ENCODE measurements at places on chromosomes 2 and 18. TPM values are rescaled to one million over a fixed set of nuclear protein-coding genes. Genes with fewer than 3 reads are reported as not detected.
A peak's percentile ranks its signal among the peaks of the same experiment; 100 is the strongest.

GRCh38 chr18:65628390-65628789, 122.4 kb upstream of the CDH7 start:
- H3K27ac ChIP-seq, result no peak overlapping the region
- no peak for DNase-seq
- no peaks in the 10 kb centered on the region for H3K36me3 ChIP-seq
- no peaks in the 10 kb centered on the region for H3K4me1 ChIP-seq

Gene UGT1A10
- total RNA-seq, result not detected

DNA sequence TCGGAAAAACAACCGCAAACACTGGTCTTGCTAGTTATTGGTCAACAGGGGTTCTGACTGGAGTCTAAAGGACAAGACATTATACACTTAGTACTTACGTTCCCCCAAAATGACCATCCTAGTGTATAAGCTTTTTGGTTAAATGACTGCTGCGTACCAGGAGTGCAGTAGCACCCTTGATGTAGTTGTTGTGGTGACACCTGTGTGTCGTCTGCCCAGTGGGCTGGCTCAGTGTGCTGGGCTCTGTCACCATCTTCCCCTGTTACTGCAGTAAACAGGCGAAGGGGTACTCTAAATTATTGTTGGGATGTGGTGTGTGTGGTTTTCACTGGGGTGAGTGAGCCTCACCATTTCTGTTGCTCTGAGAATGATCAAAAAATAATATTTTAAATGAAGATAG, 76.2 kb downstream of the MAPRE2 start:
- H3K4me3 ChIP-seq, result no peak overlapping the region
- H3K36me3 ChIP-seq, result peaks cover 11% of the 10 kb centered on the region
- DNase-seq, result no peak
- no peaks in the 10 kb centered on the region for H3K27me3 ChIP-seq
- H3K27ac ChIP-seq, result no peak overlapping the region

DNA sequence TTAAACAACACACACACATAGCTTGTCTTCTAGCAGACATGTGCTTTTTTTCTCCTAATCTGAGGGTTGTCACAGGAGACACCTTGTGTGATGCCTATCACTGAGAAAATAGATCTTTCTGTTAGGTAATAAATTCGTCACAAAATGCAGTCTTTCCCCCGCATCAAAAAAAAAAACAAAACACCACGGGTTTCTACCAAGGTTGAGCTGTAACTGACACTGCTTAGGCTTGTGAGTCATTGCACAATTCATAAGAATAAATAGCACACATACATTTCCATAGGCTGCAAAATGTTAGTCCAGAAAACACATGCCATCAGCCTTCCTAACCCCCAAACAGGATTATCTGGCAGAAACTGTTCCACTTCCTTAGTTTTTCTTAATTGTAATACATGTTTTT, 6.5 kb downstream of the TMEM163 start:
- no peak overlapping the region for H3K27ac ChIP-seq
- DNase-seq, result no peak
- H3K27me3 ChIP-seq, result peaks cover 85% of the 10 kb centered on the region
- no peak overlapping the region for H3K4me3 ChIP-seq
- peaks cover 12% of the 10 kb centered on the region for H3K4me1 ChIP-seq

DNA sequence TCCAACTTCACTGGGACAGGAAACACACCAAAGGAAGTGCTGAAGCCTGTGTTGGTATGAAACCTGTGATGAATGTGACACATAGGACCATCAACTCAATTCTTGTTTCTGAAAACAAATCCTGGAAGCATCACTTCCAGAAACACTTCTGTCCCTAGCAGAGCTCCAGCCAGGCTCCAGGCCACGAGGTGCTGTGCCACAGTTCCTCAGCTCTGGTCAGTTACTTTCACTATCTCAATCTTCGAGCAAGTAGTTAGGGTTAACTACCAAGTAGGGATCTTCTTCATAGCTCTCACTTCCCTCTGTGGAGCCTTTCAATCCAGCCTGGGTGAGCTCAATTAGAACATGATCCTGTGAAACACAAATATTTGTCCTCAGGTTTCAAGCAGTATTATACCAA, 3.6 kb upstream of the LCT start:
- H3K27ac ChIP-seq, result no peak overlapping the region
- peaks cover 52% of the 10 kb centered on the region for H3K36me3 ChIP-seq
- no peak overlapping the region for H3K4me3 ChIP-seq
- DNase-seq, result no peak
- H3K4me1 ChIP-seq, result peaks cover 22% of the 10 kb centered on the region

GRCh38 chr2:12676771-12677170, 40.0 kb upstream of the TRIB2 start:
- H3K36me3 ChIP-seq, result no peaks in the 10 kb centered on the region
- no peak for DNase-seq
- no peak overlapping the region for H3K27ac ChIP-seq

Gene SMIM21
- not detected for total RNA-seq

DNA sequence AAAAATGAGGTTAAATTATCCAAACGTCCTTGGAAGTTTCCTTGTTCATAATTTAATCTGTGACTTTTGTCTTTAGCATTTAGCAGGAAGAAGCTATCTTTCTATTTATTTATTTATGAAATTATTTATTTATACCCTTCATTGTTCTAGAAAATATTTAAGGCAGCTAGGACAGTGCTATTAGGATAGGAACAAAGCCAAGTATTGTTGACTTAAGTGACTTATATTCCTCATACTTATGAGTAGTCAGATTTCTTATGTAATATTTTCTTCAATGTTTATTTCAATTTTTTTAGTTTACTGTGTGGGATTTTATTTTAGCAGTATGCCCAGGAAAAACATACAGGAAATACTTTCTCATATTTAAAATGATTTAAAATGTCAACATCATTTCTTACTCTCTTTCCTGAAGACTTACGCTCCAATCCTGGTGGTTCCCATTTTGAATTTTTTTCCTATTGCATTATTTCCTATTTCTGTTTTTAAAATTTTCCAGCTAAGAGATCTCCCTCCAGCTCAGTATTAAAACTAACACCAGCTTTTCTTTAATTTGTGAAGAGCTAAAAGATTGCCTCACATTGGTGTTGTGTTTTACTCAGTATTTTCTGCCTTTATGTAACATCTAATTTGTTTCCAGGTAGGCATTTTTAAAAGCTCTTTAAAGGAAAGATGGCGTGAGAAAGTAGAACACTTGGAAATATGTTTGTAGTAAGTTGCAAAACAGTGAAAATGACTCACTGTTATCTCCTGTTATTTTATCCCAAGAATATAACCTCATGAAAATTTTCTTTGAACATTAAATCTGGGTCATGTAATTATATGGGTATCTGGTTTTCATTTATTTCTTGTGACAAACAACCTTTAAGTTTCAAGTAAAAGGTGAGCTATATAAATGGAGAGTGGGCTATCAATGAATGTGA, 32.2 kb downstream of the MAPRE2 start:
- H3K27ac ChIP-seq, result no peak overlapping the region
- H3K4me1 ChIP-seq, result peaks cover 7% of the 10 kb centered on the region
- DNase-seq, result no peak
- H3K4me3 ChIP-seq, result no peak overlapping the region
- H3K36me3 ChIP-seq, result peaks cover 23% of the 10 kb centered on the region
- no peaks in the 10 kb centered on the region for H3K27me3 ChIP-seq

Gene CTAGE1
- total RNA-seq, result not detected

DNA sequence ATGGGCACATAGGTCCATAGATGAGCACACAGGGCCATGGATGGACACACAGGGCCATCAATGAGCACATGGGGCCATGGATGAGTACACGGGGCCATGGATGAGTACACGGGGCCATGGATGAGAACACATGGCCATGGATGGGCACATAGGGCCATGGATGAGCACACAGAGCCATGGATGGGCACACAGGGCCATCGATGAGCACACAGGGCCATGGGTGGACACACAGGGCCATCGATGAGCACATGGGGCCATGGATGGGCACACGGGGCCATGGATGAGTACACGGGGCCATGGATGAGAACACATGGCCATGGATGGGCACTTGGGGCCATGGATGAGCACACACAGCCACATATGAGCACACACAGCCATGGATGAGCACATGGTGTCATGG, 192.6 kb upstream of the HDAC4 start:
- no peaks in the 10 kb centered on the region for H3K4me1 ChIP-seq
- no peak overlapping the region for H3K27ac ChIP-seq
- H3K27me3 ChIP-seq, result no peaks in the 10 kb centered on the region
- no peaks in the 10 kb centered on the region for H3K36me3 ChIP-seq

- H3K36me3 ChIP-seq, result no peaks in the 10 kb centered on the region
- H3K4me1 ChIP-seq, result no peaks in the 10 kb centered on the region
- no peak overlapping the region for H3K4me3 ChIP-seq
- no peak for DNase-seq
- H3K27me3 ChIP-seq, result peaks cover 4% of the 10 kb centered on the region
Measured at GRCh38 chr2:217520356-217521010, 482.3 kb downstream of the TNS1 start.

GRCh38 chr2:105515581-105516415, 116.9 kb upstream of the FHL2 start:
- H3K4me3 ChIP-seq, result no peak overlapping the region
- H3K27ac ChIP-seq, result no peak overlapping the region
- no peaks in the 10 kb centered on the region for H3K4me1 ChIP-seq
- H3K27me3 ChIP-seq, result peaks cover 20% of the 10 kb centered on the region
- DNase-seq, result peak; percentile 33

Gene FHOD3
- total RNA-seq, result not detected

DNA sequence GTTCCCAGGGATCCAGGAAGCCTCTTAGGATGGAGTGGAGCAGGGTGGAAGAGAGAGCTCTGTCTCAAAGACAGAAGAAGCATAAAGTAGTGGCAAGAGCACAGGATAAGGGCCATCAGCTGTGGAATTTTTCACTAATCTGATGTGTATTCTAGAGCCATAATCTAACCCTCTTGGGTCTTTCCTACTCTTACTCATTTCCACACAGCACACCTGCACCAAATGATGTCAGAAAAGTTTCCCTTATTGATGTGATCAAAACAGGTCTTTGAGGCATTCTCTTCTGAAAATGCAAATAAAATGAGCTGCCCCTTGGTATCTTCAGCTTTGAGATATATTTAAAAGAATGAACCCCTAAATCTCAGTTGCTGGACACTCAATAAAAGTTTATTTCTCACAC, 415.1 kb upstream of the CHST9 start:
- no peak overlapping the region for H3K27ac ChIP-seq
- H3K36me3 ChIP-seq, result no peaks in the 10 kb centered on the region
- no peaks in the 10 kb centered on the region for H3K27me3 ChIP-seq

Gene RMDN2
- 1.7 TPM for total RNA-seq

DNA sequence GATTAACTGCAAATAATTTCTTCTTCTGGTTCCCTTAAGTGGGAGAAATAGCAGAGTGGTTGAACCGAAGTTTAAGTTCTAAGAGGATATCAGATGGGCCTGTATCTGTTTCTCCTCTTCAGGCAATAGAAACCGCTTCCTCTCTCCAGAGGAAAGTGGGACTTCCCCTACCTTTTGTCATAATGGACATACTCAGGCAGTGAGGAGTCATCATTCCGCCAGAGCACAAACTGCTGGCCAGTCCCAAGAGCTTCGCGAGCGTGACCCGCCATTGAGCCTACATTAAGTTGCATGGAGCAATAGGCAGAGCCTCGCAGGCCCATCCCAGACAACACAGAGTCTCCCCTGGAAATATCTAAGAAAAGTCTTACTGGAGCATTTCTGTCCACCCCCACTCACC, 158.9 kb downstream of the LDLRAD4 start:
- no peaks in the 10 kb centered on the region for H3K27me3 ChIP-seq
- peak; percentile 83 for DNase-seq
- H3K27ac ChIP-seq, result peak overlapping the region; percentile 93
- peak overlapping the region; percentile 74 for H3K4me3 ChIP-seq
- peaks cover 2% of the 10 kb centered on the region for H3K36me3 ChIP-seq

Gene KLHL14
- not detected for total RNA-seq

GRCh38 chr2:101827246-101827645, 129.7 kb downstream of the MAP4K4 start:
- H3K27ac ChIP-seq, result peak overlapping the region; percentile 34
- peak overlapping the region; percentile 41 for H3K4me3 ChIP-seq
- peaks cover 71% of the 10 kb centered on the region for H3K4me1 ChIP-seq
- no peak for DNase-seq

DNA sequence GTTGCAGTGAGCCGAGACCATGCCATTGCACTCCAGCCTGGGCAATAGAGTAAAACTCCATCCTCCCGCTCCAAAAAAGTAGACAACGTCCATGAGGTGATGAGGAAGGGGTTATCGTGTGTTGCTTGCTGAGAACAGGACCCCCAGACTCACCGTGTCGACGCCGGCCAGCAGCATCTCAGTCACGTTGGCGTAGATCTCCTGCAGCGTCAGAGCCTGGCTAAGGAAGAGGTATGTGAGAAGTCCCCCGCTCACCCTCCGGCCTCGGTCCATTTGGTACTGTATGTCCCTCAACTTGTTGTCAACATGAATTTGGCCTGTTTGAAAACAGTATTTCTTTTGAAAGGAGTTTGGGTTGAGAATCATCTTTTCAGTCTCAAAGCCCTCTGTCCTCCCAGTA, 20.9 kb downstream of the CYP27C1 start:
- DNase-seq, result no peak
- no peaks in the 10 kb centered on the region for H3K27me3 ChIP-seq
- peaks cover 7% of the 10 kb centered on the region for H3K4me1 ChIP-seq
- no peaks in the 10 kb centered on the region for H3K36me3 ChIP-seq
- H3K4me3 ChIP-seq, result no peak overlapping the region
- no peak overlapping the region for H3K27ac ChIP-seq

DNA sequence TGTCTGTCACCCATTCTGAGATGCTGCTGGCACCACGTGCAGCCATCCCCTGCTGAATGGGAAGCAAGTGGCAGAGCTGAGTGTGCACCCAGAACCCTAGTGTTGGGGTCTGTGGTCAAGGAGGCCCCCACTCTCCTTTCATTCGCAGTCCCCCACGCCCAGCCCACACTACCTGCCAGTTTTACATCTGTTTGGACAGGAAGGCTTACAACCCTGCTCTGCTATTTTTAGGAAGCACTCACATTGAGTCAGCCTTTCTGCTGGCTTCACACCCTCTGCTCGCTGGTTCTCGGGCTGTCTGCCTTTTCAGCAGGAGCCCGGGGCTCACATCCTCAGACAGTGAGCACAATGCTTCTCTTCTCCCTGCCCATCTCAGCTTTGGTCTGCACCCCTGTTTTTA, 10.7 kb upstream of the ADCY3 start:
- no peaks in the 10 kb centered on the region for H3K36me3 ChIP-seq
- H3K4me3 ChIP-seq, result no peak overlapping the region
- peaks cover 5% of the 10 kb centered on the region for H3K4me1 ChIP-seq
- DNase-seq, result no peak
- no peak overlapping the region for H3K27ac ChIP-seq

GRCh38 chr2:232997749-232998665, 15.0 kb downstream of the NGEF start:
- H3K36me3 ChIP-seq, result no peaks in the 10 kb centered on the region
- H3K27me3 ChIP-seq, result no peaks in the 10 kb centered on the region
- no peaks in the 10 kb centered on the region for H3K4me1 ChIP-seq
- H3K27ac ChIP-seq, result no peak overlapping the region
- no peak overlapping the region for H3K4me3 ChIP-seq
- no peak for DNase-seq
